ENCODE measurements at places on chromosomes 12 and 14. TPM values are rescaled to one million over a fixed set of nuclear protein-coding genes. Genes with fewer than 3 reads are reported as not detected.

GRCh38 chr12:54017027-54017788, 8.4 kb downstream of the HOXC8 start:
- DNase-seq: no peak

The LTBR gene
- total RNA-seq: 22.5 TPM

GRCh38 chr12:60172266-60173211, 576.7 kb downstream of the SLC16A7 start:
- no peak for DNase-seq

GRCh38 chr14:81839056-81839455, 305.4 kb upstream of the SEL1L start:
- DNase-seq: no peak

- DNase-seq: no peak
Measured at GRCh38 chr14:23725528-23725927, 89.4 kb downstream of the DHRS2 start.

The ZC2HC1C gene
- 8.3 TPM for total RNA-seq

DNA sequence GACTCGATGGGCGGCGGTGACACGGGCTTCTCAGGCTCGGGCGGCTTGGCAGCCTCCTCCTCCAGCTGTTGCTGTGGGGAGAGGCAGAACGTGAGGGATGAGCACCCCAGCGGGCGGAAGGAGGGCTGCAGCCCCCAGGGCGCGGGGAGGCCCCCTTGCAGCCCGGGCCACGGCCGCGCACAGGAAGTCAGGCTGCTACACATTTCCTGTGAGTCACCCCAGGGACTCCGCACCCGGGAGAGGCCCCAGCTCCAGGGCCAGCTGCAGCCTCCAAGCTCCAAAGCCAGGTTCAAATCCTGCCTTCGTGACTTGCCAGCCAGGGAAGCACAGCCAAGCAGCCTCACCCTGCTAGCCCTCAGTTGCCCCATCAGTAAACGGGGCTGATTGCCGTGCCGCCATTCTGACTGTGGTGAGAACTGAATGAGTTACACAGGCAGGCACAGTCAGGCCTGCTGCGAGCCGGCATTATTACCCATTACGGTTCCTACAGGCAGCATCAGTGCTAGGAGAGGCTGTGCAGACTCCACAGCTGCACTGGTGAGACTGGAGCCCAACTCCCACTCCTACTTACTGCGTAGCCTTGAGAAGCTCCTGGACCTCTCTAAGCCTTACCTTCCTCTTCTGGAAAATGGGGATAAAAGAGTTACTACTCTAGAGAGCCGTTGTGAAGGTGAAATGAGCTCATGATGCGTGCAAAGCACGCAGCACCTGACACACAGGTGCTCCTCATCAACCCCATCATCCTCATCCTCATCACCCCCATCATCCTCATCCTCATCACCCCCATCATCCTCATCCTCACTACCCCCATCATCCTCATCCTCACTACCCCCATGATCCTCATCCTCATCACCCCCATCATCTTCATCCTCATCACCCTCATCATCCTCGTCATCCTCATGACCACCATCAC, 100.9 kb downstream of the NCOR2 start:
- peak; percentile 65 for DNase-seq

GRCh38 chr12:54941659-54942058, 42.9 kb downstream of the TESPA1 start:
- DNase-seq: no peak

- DNase-seq: no peak
Measured at GRCh38 chr12:55737581-55738122, 5.3 kb upstream of the GDF11 start.

The FLRT2 gene
- 3.6 TPM for total RNA-seq

The IL22 gene
- total RNA-seq: not detected

DNA sequence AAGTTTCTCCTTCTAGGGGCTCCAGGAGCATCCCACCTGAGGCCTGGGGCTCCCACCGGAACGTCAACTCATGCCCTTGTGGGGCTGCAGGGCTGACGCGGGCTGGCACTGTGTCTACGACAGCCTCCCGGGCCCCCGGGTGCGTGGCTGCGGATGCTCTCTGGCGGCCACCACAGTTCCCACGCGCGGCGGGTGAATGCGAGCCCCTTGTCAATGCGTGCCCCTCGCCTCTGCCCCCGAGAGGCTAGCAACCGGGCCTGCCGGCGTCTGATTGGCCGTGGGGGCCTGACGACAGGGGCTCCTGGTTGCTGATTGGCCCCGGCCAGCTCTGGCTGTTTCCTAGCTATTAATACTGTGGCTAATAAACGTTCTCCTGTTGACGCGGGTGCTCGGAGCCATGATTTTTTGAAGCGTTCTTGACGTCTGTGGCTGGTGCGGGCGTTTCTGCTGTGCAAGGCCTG, 1.8 kb upstream of the MEG3 start:
- peak; percentile 22 for DNase-seq

DNA sequence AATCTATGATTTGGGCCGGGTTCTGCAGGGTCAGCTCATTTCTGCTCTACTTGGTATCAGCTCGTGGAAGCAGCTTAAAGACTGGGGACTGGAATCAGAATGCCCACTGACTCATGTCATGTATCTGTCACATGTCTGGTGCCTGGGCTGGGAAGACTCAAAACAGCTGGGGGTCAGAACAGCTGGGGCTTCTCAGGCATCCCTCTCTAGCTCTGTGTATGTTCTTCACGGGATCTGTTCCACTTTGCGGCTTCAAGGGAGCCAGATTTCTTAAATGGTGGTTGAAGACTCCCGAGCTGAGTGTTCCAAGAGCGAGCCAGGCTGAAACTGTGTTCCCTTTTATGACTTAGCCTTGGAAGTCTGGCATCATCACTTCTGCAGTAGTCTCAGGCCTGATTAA, 11.9 kb downstream of the AEBP2 start:
- DNase-seq: no peak

DNA sequence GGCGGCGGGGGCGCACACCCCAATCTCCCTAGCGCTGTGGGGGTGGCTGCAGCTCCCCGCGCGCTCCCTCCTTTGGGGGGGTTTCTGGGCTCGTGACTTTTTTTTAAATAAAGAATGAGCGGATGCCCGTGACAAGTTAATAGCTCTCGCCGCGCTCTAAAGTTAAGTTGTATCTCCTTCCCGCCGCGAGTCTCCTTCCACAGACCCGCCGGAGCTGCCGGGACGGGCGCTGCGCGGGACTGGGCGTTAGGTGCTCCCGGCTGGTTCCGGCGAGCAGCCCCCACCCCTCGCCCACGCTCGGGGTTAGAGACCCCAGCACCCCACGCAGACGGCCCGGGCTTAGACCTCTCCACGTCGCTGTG, 82.6 kb upstream of the HMGA2 start:
- DNase-seq: no peak

The SIX4 gene
- total RNA-seq: 0.59 TPM

The OR4E2 gene
- not detected for total RNA-seq

DNA sequence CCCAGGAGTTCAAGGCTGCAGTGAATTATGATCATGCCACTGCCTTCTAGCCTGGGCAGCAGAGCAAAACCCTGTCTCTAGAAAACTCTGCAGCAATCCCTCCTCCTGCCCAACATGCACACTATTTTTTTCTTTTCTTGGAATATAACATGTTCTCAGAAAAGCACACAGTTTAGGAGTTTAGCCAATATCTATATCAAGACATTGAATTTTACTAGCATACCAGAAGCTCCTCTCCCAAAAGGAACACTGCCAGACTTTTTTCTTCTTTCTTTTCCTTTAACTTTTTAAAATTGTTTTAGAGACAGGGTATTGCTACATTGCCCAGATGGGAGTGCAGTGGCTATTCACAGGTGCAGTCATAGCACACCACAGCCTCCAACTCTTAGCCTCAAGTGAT, 107.1 kb upstream of the AEBP2 start:
- no peak for DNase-seq

The ALKBH2 gene
- 5.8 TPM for total RNA-seq

GRCh38 chr12:113857371-113857770, 108.8 kb downstream of the RBM19 start:
- DNase-seq: no peak

DNA sequence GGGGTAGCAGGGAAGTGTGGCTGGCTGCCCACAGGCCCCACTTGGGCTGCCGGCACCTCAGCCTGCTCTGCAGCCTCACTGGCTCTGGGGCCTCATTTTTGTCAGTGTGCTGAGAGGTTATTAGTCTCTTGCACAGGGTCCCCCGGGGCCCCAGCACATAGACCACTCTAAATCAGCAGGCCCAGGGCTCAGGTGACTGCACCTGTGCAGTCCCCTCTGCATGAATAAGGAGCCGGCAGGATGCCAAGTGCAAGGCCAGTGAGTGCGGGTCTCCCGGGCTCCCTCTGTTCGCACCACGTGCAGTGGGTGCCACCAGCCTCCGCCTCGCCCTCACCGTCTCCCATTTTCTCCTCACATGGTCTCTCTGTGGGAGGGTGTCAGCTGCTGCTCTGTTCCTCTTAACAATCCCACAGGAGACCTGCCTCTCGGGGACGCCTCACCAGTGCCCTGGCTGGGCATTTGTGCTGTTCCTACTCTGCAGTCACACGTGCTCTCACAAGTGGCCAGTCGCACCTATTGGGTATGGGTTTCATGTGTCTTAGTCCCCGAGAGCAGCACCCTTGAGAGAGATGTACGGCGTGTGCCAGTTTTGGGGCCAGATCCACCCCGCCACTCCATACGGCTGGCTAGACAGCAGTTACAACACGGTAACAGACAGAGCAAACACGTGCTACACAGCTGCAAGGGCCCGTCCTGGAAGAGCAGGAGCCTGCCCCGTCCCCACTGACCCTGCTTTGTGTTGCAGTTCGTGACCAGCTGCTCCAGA, 40.4 kb downstream of the MMAB start:
- no peak for DNase-seq

The LIN7A gene
- 9.2 TPM for total RNA-seq

DNA sequence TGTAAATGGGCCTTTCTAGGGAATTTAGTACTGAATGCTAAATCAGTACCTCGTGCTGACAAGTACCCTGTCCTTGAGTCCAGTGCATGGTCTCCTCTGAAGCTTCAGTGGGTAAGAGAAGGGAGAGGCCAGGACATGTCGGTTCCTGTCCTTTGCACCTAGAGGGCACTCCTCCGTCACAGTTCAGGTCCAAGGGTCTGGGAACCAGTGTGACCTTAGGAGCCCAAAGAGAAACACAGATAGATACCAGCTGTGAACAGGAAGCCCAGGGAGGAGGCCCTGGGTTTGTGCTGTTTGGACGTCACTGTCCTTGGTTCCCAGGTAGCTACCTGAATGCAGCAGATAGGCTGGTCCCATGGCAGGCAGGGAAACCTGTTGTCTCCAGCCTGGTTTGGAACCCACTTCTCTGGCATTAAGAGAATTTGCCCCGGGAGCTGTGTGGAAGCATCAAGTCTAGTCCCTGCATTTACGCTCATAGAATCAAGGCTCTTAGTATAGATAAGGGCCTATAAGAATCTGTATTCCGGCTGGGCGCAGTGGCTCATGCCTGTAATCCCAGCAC, 3.9 kb upstream of the FGF23 start:
- no peak for DNase-seq

DNA sequence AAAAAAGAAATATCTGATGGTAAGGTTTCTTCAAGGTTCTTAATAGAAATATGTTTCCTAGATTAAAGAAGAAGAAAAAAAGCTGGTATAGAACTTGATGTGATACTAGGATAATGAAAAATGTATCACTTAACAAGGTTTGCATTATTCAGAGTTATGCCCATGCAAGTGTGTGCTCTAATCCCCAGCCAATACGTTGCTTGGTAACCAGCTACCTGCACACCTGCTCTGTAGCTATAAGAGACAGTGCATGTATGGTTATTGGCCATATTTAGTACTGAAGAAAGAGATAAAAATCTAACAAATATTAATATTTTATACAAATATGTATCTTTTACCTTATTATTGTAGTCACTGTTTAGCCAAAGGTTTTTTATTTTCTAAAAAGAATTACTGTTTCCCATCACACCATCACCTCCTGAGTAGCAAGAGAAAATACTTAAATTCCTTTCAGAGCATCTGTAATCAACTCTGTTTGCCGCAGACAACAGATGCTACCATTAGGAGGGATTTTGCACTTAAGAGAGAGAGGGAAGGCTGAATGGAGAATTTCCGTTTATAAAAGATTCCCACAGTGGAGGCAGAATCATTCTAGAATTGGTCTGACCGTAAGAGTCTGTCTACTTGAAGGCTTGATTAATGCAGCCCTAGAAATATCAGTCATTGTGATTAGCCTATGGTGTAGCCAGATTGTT, 115.6 kb downstream of the NEDD1 start:
- no peak for DNase-seq

- DNase-seq: no peak
Measured at GRCh38 chr12:16636435-16637055, 30.6 kb upstream of the LMO3 start.

GRCh38 chr14:74616996-74617700, 5.1 kb upstream of the LTBP2 start:
- DNase-seq: no peak

All from heart right ventricle (tissue), 16 donors.